ENCODE measurements at places on chromosomes 13 and 19.

DNA sequence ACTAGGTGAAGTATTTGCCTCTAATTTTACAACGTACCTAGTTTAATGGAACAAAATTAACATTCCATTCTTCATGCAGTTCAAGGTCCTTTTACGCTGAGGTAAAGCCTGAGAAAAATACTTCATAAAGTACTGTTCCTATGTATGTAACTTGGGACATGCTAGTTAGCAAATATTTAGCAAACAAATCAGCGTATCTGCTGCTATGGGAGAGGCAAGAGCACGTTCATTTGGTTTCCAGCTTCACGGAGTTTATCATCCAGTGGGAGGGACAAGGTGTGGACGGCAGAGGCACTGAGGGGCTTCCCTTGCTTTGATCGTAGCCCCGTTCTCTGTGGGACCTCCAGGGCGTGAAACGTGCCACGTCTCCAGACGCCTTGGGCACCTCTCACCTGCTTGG, 248.8 kb downstream of the IRS2 start:
- no peak for DNase-seq

GRCh38 chr13:74771964-74772363, 637.8 kb upstream of the KLF12 start:
- no peak for DNase-seq

- DNase-seq: no peak
Observed at GRCh38 chr13:26037302-26037701, 14.5 kb downstream of the SHISA2 start.

- DNase-seq: no peak
Observed at GRCh38 chr19:9939301-9939913, 3.1 kb upstream of the OLFM2 start.

GRCh38 chr13:44117351-44117750, 237.6 kb downstream of the LACC1 start:
- DNase-seq: no peak

DNA sequence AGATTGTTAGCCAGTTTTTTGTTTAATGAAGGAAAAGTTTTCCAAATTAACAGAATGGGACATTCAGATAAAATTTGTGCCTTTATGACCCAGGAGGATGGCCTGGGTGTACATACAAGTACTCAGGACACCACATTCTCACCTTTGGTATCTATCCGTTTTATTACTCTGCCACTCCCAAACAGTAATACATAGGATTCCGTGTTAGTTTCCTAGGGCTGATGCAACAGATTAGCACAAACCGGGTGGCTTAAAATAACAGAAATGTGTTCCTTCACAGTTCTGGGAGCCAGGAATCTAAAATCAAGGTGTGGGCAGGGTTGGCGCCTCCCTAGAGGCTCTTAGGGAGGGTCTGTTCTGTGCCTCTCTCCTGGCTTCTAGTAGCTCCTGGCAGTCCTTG, 129.9 kb downstream of the GGACT start:
- no peak for DNase-seq

- no peak for DNase-seq
Observed at GRCh38 chr13:41533266-41534052, 76.1 kb downstream of the RGCC start.

GRCh38 chr13:31978021-31978420, 53.6 kb upstream of the FRY start:
- no peak for DNase-seq

All from SW 1271 (cell line).